ENCODE measurements at places on chromosomes 6 and 20.

DNA sequence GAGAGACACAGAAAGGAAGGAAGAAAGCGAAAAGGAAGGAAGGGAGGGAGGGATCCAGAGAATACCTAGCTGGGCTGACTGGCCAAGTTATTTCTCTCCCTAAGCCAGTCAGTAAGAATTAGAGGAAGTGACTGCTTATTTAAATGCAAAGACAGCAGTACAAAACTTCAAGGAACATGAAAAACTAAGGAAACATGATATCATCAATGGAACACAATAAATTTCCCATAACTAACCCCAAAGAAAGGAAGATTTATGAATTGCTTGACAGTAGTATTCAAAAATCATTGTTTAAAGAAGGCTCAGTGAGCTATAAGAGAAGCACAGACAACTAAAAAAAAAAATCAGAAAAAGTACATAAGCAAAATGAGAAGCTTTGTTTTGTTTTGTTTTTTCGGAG is 252.3 kb upstream of the SASH1 start:
- DNase-seq, result no peak

DNA sequence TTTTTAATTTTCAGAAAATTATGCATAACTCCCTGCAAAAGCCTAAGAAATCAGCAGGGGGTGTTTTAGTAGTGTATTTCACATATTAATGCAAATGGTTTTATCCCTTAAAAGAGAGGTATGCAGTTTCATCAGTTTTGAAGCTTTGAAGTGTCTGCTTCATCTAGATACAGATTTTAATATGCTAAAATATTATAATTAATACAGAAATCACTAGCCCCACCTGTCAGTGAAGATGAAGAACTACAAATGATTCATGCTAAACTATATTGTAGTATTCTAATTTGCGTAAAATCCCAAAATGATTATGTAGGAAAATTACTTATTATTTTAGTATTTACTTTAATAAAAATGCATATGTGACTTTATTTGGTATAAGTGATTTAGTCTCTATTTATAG is 2.9 kb upstream of the TFB1M start:
- no peak for DNase-seq

GRCh38 chr6:46174904-46175303 is 4.1 kb upstream of the ENPP5 start:
- DNase-seq, result no peak

GRCh38 chr6:34095136-34095505 is 50.8 kb downstream of the GRM4 start:
- DNase-seq, result no peak

DNA sequence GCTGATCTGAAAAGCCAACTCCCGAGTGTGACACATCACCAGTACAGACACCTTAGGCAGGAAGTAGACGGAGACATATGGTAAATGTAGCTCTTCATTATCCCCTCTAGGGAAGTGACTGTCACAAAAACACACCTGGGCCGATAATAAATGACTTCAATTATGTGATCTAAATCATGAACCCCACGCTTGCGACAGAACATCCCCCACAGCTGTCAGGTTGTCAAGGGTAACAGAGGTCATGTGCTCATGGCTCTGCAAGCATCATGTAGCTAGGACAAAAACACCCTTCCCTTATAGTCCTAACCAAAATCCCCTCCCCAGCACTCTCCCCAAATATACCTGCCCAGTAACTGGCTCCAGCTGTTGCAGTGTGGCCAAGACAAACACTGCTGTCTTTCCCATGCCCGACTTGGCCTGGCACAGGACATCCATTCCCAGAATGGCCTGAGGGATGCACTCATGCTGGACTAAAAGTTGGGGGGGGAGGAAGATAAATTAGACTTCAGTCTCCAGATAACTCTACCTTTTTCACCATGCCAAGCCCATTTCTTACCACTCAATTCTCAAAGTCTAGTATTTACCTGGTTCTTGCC is 2.9 kb downstream of the DDX39B start:
- DNase-seq, result no peak

Measured in HuH-7.5 (cell line).